A172 (cell line): ENCODE measurements at places on chromosomes 6 and 20. TPM values are rescaled to one million over a fixed set of nuclear protein-coding genes. Genes with fewer than 3 reads are reported as not detected.

The BPIFA1 gene
- not detected in 2 replicates for total RNA-seq

The RRAGD gene
- total RNA-seq = 33.5 and 38.3 TPM in 2 replicates

The SPDEF gene
- total RNA-seq = not detected in 2 replicates

The RNF182 gene
- total RNA-seq = 10.6 and 13.0 TPM in 2 replicates

The C6orf163 gene
- total RNA-seq = 0.31 and 0.72 TPM in 2 replicates

The FHL5 gene
- total RNA-seq = not detected in 2 replicates

The CALHM5 gene
- total RNA-seq = 3.8 and 4.1 TPM in 2 replicates

The CDSN gene
- total RNA-seq = not detected in 2 replicates

The SOBP gene
- total RNA-seq = not detected in 2 replicates

The CDC5L gene
- total RNA-seq = 29.3 and 41.1 TPM in 2 replicates

The F13A1 gene
- total RNA-seq = not detected in 2 replicates

The NKX2-2 gene
- total RNA-seq = 4.4 TPM in 2 replicates

The LEMD2 gene
- 48.8 and 50.8 TPM in 2 replicates for total RNA-seq

The FAM209B gene
- not detected in 2 replicates for total RNA-seq

The FAM217A gene
- total RNA-seq = not detected in 2 replicates

The LPA gene
- not detected in 2 replicates for total RNA-seq

The KIF25 gene
- not detected in 2 replicates for total RNA-seq

The KHDC1 gene
- total RNA-seq = 6.4 and 8.5 TPM in 2 replicates

The MUCL3 gene
- 0.43 TPM in 1 of 2 replicates, not detected in the other for total RNA-seq

The MATN4 gene
- total RNA-seq = not detected in 2 replicates

The KCNK15 gene
- 0.62 TPM in 1 of 2 replicates, not detected in the other for total RNA-seq

The COX4I2 gene
- not detected in 2 replicates for total RNA-seq

The SGK2 gene
- total RNA-seq = not detected in 2 replicates

The PSMB1 gene
- total RNA-seq = 628 and 675 TPM in 2 replicates

The TPBG gene
- total RNA-seq = 12.4 and 17.7 TPM in 2 replicates

The VGLL2 gene
- total RNA-seq = not detected in 2 replicates

The INSM1 gene
- not detected in 2 replicates for total RNA-seq

The TMEM200A gene
- 21.9 and 23.4 TPM in 2 replicates for total RNA-seq
